Stimulated activated CD8-positive, alpha-beta memory T cell treated with anti-CD3 and anti-CD28 coated beads, Interleukin-15, amount 100 ng/mL, for 4 hours (primary cell): ENCODE measurements at places on chromosomes 12 and 14.

DNA sequence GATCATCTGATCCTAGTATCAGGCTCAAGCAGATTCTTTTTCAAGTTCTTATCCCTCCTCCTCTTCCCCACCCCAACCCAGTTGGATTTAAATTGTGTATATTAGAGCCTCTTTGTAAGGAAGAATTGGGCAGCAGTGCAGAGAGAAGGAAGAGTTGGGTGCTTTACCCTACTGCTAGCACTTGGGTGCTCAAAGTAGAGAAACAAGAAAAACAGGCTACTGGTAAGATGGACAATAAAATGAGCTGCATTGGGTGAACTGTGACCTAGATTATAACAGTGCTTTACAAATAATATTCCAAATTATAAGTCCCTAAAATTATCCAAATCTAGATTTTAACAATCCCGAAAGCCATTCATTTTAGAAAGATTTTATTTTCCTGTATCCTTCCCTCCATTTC, 363.4 kb upstream of the GARIN6 start:
- no peak for DNase-seq

- no peak for DNase-seq
Measured at GRCh38 chr14:64654246-64654900, 49.9 kb upstream of the PLEKHG3 start.

GRCh38 chr12:56253091-56253490, 5.1 kb downstream of the ANKRD52 start:
- no peak for DNase-seq

DNA sequence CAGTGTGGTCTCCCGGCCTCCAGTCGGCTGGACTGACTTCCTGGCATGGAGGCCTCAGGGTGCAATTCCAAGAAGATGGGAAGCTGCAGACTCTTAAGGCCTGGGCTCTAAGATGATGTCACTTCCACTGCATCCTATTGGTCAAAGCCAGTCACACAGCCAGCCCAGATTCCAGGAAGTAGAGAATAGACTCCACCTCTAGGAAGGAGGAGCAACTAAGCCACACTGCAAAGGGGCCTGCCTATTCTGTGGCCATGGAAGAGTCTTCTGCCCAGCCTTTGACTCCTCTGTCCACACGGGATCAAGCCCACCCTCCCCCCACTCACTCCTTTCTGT, 103.9 kb upstream of the RFLNA start:
- DNase-seq: no peak

GRCh38 chr14:53306267-53306721, 153.2 kb upstream of the DDHD1 start:
- DNase-seq: no peak

DNA sequence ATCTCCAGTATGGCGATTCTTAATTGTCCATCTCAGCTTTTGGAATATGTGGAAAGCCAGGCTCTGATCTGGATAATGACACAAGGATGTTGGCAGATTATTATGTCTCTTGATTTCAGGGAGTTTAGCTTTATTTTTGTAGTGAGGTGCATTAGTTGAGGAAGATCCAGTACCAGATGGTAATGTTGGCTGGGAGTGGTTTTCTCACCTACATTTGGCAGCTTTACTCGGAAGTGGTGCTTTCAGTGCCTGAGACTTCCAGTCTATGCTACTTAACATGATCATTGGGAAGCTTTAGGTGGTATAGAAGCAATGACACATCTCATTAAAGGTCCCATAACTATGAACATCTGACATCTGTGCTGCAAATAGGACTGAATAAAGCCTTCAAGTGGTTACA, 7.5 kb downstream of the SLC15A5 start:
- DNase-seq: no peak

GRCh38 chr14:104140213-104140462, 1.8 kb downstream of the KIF26A start:
- no peak for DNase-seq

DNA sequence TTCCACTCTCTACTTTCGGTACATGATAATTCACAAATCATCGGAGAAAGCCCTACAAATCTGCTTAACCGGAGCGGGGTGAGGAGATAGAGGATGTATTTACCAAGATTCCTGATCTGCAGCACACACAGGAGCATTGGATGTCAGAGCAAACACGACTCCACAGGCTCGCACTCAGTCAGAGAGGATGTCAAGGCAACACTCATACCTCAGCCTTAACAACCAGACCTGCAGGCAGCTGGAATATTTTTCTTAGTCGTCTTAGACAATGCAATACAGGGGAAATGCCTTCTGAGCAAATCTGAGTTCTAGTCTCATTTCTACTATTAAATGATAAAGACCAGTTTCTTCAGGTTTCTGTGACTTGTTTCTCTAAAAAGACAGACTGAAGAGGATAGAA, 159.3 kb upstream of the CPNE8 start:
- no peak for DNase-seq

DNA sequence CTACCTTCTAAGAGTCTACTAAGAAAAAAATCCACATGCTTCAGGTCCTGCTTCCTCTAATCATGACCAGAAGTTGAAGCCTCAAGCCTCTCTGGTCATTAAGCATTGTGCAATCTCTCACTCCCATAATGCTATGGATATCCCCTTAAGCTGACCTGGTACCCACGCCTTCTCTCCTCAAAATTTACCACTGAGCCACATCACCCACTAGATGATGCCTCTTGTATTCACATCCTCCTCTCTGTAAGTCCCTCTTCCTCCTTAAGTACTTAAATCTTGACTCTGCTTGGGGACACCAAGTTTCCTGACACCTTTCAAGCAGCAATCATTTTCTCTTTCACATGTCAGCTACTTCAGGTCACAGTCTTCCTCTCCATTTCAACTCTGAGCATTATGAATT, 9.8 kb downstream of the GALNT4 start:
- no peak for DNase-seq

- no peak for DNase-seq
Measured at GRCh38 chr14:103849151-103849886, 1.9 kb upstream of the PPP1R13B start.

DNA sequence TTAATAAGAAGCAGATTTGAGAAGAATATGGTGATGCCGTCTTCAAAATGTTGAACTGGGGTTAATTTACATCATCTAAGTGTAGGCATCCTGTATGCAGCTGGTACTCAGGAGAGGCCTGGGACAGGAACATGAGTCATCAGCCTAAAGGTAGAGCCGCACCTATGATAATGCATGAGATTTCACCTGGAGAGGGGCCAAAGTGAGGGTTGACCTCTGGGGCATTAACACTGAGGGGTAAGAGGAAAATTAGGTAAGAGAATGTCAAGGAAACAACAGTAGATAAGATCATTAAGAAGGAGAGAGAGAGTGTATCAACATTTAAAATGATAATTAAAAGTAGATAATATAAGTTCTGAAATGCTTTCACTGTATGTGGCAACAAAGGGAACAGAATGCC, 20.2 kb upstream of the SSTR1 start:
- no peak for DNase-seq

GRCh38 chr12:94109160-94109559, 39.2 kb upstream of the PLXNC1 start:
- peak; percentile 26 for DNase-seq
